ENCODE measurements at places on chromosomes 6 and 20. TPM values are rescaled to one million over a fixed set of nuclear protein-coding genes. Genes with fewer than 3 reads are reported as not detected.

ZNF391 gene
- 2.4 TPM for total RNA-seq

CFAP61 gene
- not detected for total RNA-seq

- no peaks in the 10 kb centered on the region for H3K27me3 ChIP-seq
- H3K36me3 ChIP-seq: no peaks in the 10 kb centered on the region
- peaks cover 8% of the 10 kb centered on the region for H3K4me1 ChIP-seq
- no peak overlapping the region for H3K4me3 ChIP-seq
- no peak overlapping the region for H3K27ac ChIP-seq
These were observed 171.9 kb upstream of the PRND start for GRCh38 chr20:4549711-4550259.

DNA sequence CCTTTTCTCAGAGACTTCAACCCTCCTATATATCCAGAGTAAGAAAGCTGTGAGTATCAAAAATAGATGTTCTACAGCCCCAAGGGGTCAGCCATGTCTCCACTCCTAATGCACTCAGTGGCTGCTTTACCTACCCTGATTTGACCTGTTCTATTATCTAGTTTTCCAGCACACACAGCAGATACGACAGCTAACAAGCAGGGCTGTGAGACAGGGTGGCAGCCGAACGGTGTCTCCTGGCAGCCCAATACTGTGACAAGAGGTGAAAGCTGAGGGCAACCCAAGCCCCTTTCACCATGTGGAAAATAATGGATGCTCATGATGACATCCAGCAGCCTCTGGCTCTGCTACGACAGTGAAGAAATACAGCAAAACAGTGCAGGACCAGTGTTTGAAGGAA is 67.9 kb downstream of the KIF13A start:
- no peak overlapping the region for H3K4me3 ChIP-seq
- H3K27me3 ChIP-seq: no peaks in the 10 kb centered on the region
- H3K36me3 ChIP-seq: peaks cover 4% of the 10 kb centered on the region

- H3K4me3 ChIP-seq: no peak overlapping the region
- no peak for DNase-seq
These were observed 77.0 kb downstream of the JPH2 start for GRCh38 chr20:44109951-44110361.
